Stimulated activated CD8-positive, alpha-beta memory T cell treated with anti-CD3 and anti-CD28 coated beads, Interleukin-7, amount 100 ng/mL, for 1 hour (primary cell): ENCODE measurements at places on chromosomes 7 and 10.
A peak's percentile ranks its signal among the peaks of the same experiment; 100 is the strongest.

DNA sequence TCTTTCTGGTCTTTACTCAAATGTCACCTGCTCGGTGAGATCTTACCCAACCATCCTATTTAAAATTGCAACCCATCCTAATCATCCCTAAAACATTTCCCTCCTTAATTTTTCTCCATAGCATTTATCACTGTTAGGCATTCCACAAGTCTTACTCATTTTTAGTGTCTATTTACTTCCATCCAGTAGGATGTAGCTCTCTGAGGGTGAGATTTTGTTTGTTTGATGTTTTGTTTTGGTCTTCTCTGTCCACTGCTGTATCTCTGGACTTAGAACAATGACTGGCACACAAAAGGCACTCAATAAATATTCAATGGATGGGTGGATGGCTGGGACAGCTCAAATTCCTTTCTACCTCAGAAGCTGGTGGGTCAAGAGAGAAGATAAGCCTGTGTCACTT is 15.8 kb upstream of the DUSP5 start:
- DNase-seq = no peak

DNA sequence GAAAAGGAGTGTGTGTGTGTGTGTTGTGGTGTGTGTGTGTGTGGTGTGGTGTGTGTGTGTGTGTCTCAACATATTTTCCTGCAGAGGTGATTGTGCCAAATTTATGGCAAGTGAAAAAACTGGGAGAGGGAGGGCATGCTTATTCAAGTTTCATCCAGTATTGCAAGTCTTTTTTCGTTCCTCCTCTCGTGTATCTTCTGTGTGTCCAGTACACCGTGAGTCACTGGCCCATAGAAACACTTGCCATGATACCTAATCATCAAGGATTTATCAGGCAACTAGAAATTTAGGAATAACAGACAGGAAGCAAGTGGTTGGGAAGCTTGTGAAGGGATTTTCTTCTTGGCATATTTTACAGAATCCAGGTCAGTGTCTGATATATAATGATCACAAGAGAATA is 820.5 kb downstream of the GATA3 start:
- DNase-seq = no peak

DNA sequence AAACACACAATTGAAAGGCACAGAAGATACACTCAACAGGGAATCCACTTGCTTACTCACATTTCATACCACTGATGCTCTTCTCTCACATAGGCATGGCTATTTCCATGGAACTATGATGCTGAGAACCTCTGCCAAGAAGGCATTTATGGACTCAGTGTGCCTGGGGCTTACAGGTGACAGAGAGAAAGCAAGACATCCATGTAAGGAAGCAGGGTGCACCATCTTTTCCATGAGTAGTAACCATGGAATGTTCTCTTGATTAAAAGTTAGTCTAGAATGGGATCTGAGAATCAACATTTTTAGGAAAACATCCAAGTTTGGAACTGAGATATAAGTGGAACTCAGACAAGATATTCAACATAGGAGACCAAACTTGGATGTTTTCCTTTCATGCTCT is 52.5 kb upstream of the MACC1 start:
- no peak for DNase-seq

- DNase-seq = no peak
Observed at GRCh38 chr7:66193146-66193725, 11.9 kb upstream of the TPST1 start.

- DNase-seq = no peak
Observed at GRCh38 chr10:118534136-118534535, 61.3 kb downstream of the PRLHR start.

DNA sequence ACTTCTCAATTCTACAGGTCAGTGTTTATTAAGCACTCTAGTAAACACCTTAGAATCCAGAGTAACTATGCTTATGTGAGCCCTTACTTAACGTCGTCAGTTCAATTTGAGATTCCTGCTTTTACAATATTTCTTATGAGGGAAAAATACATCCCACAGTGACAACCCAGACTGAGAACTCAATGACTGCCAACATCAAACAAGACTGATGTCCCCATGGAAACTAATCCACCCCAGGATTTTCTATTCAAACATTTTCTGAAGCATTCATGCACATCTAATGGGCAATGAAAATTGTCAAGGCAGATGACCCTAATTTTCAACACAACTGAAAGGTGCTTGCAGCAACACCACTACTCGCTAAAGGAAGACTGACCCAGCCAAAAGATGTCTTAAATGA is 67.0 kb downstream of the ATE1 start:
- DNase-seq = no peak

DNA sequence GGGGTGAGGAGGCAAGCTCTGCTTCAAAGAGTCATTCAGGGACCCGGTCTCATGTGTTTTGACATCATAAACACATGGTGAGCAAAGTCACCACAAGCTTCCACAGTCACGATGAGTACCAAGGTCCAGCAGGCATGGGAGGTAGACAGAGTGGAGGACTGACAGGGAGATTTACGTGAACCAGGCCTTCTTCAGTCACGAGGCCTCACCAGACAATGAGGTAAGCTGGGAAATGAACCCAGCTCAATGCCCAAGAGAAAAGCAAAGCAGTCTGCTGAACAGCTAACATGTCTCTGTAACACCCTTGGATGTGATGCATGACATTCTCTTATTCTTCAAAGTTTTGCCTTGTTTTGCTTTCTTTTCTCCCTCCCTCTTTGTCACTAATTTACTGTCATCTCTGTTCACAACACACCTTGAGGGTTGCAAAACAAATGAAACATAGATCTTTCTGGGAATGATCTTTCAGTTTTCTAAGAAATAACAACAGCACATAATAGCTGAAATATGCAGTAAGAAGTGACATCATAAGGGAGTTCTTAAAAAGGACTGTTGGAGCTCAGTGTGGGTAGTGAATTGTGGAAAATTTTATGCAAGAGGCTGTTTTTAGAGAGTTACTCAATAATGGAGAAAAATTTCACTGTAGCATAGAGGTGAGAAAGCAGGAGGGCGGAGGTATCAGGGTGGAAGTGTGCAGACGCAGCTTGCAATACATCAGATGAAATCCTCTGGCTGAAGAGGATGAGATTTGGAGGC is 9.0 kb downstream of the PPP1R17 start:
- DNase-seq = no peak

- DNase-seq = no peak
Observed at GRCh38 chr10:71288461-71288860, 30.6 kb upstream of the SLC29A3 start.

GRCh38 chr10:133608855-133609254 is 17.7 kb downstream of the FRG2B start:
- DNase-seq = no peak

GRCh38 chr10:89887830-89888229 is 186.4 kb downstream of the KIF20B start:
- no peak for DNase-seq

DNA sequence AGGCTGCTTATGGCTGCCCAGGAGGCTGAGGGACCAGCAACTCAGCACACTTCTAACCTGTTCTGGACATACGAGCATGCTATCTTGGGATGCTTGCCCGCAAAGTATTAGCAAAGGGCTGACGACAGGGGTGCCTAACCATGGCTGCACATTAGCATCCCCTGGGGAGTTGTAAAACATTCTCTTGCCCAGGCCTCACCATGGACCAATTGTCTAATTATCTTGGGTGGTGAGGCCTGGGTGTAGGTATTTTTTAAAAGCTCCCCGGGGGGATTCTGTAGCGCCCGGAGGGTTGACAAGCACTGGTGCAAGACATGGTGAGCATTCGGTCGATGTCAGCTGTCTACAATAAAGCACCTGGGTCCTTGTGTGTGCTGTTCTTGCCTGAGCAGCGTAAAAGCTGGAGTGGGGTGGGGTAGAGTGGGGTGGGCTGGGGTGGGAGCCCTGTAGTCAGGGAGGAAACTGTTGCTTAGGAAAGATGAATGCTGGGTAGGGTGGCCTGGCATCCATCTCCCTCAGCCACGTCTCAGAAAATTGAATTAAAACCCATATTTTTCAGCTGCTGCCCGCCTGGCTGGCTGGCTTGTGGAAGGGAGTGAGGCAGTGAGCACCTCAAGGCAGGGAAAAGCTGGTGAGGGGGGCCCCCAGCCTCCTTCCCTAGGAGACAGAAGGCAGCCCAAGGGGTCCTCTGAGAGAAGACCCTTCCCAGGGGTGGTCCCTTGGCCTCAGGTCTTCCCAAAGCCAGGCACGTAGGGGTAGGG is 2.9 kb upstream of the ADCYAP1R1 start:
- no peak for DNase-seq

- DNase-seq = no peak
Observed at GRCh38 chr7:2231992-2232765, 566 bp downstream of the MAD1L1 start.

DNA sequence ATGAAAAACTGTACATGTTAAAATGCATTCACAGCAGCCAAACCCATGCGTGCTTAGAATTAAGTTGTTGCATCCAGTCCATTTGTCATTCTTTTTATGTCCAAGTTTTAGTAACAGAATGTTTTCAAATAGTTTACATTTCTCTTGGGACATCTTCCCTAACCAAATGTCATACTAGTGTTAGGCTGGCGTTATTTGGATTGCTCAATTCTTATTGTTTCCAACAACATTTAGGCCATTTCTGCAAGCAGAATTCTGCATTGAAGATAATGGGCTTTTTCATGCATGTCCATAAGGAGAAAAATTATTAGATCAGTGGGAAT is 203.0 kb downstream of the HIBADH start:
- DNase-seq = no peak

- no peak for DNase-seq
Observed at GRCh38 chr7:128201690-128202085, 39.4 kb upstream of the LEP start.

GRCh38 chr7:23106057-23106822 is 655 bp downstream of the KLHL7 start:
- peak; percentile 1 for DNase-seq

GRCh38 chr7:94649450-94649849 is 6.5 kb downstream of the SGCE start:
- DNase-seq = no peak

DNA sequence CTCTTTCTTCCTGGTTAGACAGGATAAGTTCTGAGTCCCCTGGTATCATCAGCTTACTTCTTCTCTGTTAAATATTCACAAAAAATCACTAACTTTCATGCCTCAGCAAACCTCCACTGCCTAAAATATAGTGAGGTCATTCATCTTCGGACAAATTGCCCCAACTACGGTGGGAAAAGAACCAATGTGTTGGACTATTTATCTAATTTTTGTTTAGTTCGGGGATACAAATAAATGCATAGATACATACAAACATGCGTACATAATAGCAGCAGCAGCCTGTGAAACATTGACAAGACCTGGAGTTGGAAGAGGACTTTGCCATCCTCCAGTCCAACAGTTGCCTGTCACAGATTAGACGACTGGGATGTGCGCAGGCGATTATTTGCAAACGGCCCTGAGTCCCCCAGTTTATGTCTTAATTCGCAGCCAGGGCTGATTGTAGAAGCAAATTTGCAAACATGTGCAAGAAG is 51.5 kb downstream of the EGFR start:
- DNase-seq = no peak

- no peak for DNase-seq
Observed at GRCh38 chr10:15166325-15166724, 2.2 kb downstream of the NMT2 start.

- no peak for DNase-seq
Observed at GRCh38 chr7:81331061-81332018, 412.5 kb upstream of the SEMA3C start.

GRCh38 chr10:91787810-91788209 is 10.4 kb upstream of the TNKS2 start:
- DNase-seq = no peak

DNA sequence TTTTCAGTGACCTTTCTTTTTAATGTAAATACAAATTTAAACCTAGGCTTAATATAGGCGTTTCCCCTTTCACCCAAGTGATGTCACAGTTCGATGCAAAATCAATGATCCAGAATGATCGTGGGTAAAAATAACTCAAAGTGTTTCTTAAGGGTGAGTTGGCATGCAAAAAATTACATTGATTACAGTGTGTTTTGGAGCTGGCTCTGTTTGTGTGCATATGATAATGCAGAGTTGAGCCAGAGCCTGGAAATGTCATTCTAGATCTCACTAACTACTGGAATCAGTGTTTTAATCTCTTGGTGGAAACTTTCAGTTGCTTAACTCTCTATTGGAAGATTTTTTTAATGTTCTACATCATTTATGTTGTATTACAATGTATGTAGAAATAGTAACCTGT is 72.5 kb upstream of the MXI1 start:
- DNase-seq = no peak

DNA sequence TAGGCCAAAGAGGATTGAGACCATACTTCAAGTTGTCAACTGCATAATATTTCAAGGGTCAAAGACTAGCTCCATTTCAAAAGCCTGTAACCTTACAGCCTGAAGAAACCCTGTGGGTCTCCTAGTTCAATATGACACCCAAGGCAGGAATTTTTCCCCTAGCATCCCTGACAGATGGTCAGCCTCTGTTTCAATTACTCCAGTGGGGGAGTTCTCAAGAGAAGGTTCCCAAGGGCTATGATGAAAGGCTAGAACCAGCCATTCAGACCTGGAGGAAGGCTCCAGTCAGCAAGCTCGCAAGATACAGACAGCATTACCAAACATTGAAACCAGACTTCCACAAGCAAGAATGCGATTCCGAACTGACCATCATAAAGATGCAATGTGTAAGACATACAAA is 1.6 kb downstream of the HTR7 start:
- DNase-seq = no peak

GRCh38 chr7:134778941-134779740 is at the start of gene CALD1:
Gene CALD1 (plus strand): TSS chr7:134779634. CDS start chr7:134867734, 88,100 bp downstream.
- DNase-seq = no peak
